ENCODE measurements at places on chromosomes 16 and 17. TPM values are rescaled to one million over a fixed set of nuclear protein-coding genes. Genes with fewer than 3 reads are reported as not detected.

Gene GDPD1
- total RNA-seq: 0.39 TPM

Gene ADGRG1
- 191 TPM for total RNA-seq

Gene TPSD1
- total RNA-seq: not detected

Gene TBKBP1
- total RNA-seq: 6.5 TPM

Gene RAB40C
- total RNA-seq: 12.0 TPM

Gene TBC1D3G
- total RNA-seq: not detected

Gene TRPV3
- 0.59 TPM for total RNA-seq

Gene CA4
- total RNA-seq: not detected

Gene CACNB1
- total RNA-seq: 5.7 TPM

Gene AURKB
- 164 TPM for total RNA-seq

Gene ASGR1
- 1.0 TPM for total RNA-seq

Gene NTN1
- total RNA-seq: 0.37 TPM

Gene WFIKKN1
- total RNA-seq: 0.23 TPM

Gene EMP2
- total RNA-seq: 38.4 TPM

Gene PKMYT1
- total RNA-seq: 84.3 TPM

Gene MPP3
- total RNA-seq: 16.2 TPM

Gene PPP1R1B
- total RNA-seq: 0.12 TPM

Gene OXLD1
- total RNA-seq: 63.4 TPM

Gene MT4
- not detected for total RNA-seq

Gene C17orf67
- total RNA-seq: 1.4 TPM

Gene TPSB2
- not detected for total RNA-seq

Gene PTX4
- not detected for total RNA-seq

Gene KRT9
- total RNA-seq: not detected
